Left lobe of liver (tissue), 2 donors: ENCODE measurements at places on chromosomes 7 and 10. TPM values are rescaled to one million over a fixed set of nuclear protein-coding genes. Genes with fewer than 3 reads are reported as not detected.

The NPSR1 gene
- total RNA-seq = not detected

The GRM3 gene
- total RNA-seq = not detected

The GARIN1A gene
- total RNA-seq = 0.38 TPM

The LOXL4 gene
- 0.55 TPM for total RNA-seq

The ADAMTS14 gene
- 0.15 TPM for total RNA-seq
